Left ventricle myocardium inferior (tissue), 1 donor: ENCODE measurements at places on chromosomes 2 and 18. TPM values are rescaled to one million over a fixed set of nuclear protein-coding genes. Genes with fewer than 3 reads are reported as not detected.

DNA sequence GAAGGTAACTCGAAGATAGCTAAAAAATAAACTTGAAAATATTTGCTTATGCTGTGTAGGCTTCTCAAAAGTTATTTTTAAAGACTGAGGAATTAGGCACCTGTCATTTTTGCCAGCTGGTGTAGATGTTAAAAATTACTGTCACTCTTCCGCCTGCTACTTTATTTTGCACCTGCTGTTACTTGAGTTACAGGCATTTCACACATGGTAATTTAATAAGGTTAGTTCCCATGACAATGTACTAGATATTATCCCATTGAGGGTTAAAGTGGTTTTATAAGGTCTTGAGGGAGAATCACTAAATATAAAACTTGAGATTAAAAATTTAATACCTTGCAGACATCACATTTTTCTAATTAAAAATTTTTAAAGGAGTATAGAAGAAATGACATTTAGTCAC is 26.6 kb downstream of the MYL1 start:
- no peak overlapping the region for H3K27ac ChIP-seq
- H3K36me3 ChIP-seq: no peaks in the 10 kb centered on the region
- H3K4me1 ChIP-seq: no peaks in the 10 kb centered on the region
- DNase-seq: no peak

- H3K36me3 ChIP-seq: no peaks in the 10 kb centered on the region
- H3K27ac ChIP-seq: peak overlapping the region; percentile 54
- DNase-seq: peak; percentile 13
- H3K27me3 ChIP-seq: no peaks in the 10 kb centered on the region
- peaks cover 56% of the 10 kb centered on the region for H3K4me1 ChIP-seq
Measured at GRCh38 chr2:239952665-239953417, 72.3 kb downstream of the NDUFA10 start.

DNA sequence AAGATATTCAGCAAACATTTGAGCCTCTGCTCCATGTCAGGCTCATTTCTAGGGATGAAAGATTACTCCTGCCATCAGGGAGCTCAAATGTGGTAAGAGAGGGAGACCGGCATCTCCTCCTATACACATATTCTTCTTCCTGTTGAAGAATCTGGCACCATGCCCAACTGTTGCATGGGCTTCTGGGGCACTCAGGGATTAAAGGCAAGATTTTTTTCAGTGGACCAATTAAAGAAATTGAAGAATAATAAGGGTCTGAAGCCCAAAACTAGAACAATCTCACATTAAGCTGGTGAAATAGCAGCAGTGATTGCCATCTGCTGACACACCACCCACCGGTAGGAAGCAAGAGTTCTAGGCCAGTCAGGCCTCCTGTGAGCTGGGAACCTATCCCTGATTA is 145.4 kb upstream of the LYPD6 start:
- no peak for DNase-seq
- no peaks in the 10 kb centered on the region for H3K27me3 ChIP-seq
- H3K36me3 ChIP-seq: no peaks in the 10 kb centered on the region
- H3K27ac ChIP-seq: no peak overlapping the region
- H3K4me3 ChIP-seq: no peak overlapping the region
- no peaks in the 10 kb centered on the region for H3K4me1 ChIP-seq

- H3K4me1 ChIP-seq: peaks cover 7% of the 10 kb centered on the region
- no peaks in the 10 kb centered on the region for H3K36me3 ChIP-seq
- H3K4me3 ChIP-seq: no peak overlapping the region
- H3K27ac ChIP-seq: no peak overlapping the region
- no peak for DNase-seq
Measured at GRCh38 chr18:54127759-54128378, 96.6 kb downstream of the MBD2 start.

FBLN7 gene
- 0.60 TPM for total RNA-seq

- no peaks in the 10 kb centered on the region for H3K27me3 ChIP-seq
- DNase-seq: no peak
- no peak overlapping the region for H3K4me3 ChIP-seq
- H3K36me3 ChIP-seq: no peaks in the 10 kb centered on the region
Measured at GRCh38 chr18:73151086-73151485, 283.3 kb upstream of the NETO1 start.

- H3K36me3 ChIP-seq: peaks cover 7% of the 10 kb centered on the region
- H3K4me1 ChIP-seq: no peaks in the 10 kb centered on the region
- DNase-seq: no peak
- H3K27me3 ChIP-seq: no peaks in the 10 kb centered on the region
- no peak overlapping the region for H3K4me3 ChIP-seq
Measured at GRCh38 chr18:79218605-79219190, 149.5 kb downstream of the ATP9B start.
